T-helper 9 cell (primary cell): ENCODE measurements at places on chromosomes 1 and 21.
A peak's percentile ranks its signal among the peaks of the same experiment; 100 is the strongest.

DNA sequence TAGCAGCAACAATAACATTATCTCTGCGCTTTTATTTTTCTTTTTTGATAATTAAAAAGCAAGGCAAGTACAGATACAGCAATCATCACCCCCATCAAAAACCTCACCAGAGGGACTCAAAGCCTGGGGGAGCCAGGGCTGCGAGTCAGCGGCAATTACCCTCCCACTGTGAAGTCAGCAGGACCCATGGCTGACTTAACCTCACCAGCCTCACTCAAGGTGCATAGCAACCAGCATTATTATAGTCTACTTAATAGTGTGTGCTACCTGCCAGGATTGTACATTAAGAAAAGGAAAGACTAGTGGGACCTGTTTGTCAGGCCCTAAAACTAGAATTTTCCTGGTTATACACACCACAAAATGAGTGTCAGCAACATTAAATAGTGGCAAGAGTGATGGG lies 28.9 kb upstream of the SERBP1 start:
- DNase-seq = no peak

DNA sequence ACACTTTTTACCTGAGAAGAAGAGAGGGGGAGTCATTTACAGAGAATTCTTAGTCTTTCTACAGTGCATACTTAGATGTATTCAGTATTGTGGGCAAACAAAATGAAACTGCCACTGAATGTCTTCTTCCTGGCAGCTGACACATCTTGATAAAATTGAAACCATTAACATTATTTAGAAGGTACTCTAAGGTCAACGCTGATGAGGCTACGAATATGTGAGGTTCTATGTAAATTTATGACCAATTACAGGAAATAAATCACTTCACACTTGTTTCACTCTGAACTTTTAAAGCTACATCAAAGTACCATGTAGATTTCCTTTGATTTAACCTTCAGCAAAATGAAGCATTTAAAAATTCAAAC lies 51.3 kb upstream of the GFI1 start:
- no peak for DNase-seq

GRCh38 chr1:197083474-197083873 lies 16.4 kb upstream of the F13B start:
- DNase-seq = no peak

DNA sequence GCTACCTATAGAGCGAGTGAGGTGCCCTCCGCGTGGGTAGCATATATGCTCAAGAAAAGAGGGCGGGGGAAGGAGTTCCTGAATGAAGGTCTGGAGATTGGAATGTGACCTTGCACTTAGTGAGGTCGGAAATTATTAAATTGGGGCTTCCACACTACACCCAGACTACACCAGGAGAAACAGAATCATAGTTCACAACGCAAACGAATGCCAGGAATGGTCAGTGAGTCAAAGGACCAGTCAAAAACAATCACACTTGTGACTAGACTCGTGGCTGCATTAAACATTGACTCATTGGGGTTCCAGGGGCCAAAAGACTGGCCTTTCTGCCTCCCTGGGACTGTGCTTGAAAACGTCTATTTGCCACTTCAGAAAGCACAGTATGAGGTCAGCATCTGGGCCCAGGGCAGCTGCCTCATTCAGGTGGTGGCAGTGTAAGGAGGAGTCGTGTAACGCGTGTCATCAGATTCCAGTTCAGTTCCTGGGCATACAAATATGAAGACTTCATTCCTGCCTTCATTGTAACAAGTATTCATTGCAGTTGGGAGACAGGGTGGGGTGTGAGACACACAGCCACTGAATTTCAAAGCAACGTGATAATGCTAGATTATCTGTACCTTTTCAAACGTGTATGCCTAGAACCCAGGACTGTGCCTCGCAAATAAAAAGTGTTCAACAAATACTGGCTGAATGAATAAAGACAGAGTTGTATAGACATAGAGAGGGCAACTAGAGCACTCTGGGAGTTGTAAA lies at the start of gene YOD1:
Gene YOD1, minus strand, starts transcription at position 18 of the 753 bp plus-strand sequence. CDS start 178 bp downstream, outside the sequence.
- DNase-seq = no peak

- no peak for DNase-seq
Measured at GRCh38 chr1:70033266-70033873, 172.0 kb downstream of the LRRC40 start.

- no peak for DNase-seq
Measured at GRCh38 chr1:222124602-222125001, 382.7 kb upstream of the DUSP10 start.

DNA sequence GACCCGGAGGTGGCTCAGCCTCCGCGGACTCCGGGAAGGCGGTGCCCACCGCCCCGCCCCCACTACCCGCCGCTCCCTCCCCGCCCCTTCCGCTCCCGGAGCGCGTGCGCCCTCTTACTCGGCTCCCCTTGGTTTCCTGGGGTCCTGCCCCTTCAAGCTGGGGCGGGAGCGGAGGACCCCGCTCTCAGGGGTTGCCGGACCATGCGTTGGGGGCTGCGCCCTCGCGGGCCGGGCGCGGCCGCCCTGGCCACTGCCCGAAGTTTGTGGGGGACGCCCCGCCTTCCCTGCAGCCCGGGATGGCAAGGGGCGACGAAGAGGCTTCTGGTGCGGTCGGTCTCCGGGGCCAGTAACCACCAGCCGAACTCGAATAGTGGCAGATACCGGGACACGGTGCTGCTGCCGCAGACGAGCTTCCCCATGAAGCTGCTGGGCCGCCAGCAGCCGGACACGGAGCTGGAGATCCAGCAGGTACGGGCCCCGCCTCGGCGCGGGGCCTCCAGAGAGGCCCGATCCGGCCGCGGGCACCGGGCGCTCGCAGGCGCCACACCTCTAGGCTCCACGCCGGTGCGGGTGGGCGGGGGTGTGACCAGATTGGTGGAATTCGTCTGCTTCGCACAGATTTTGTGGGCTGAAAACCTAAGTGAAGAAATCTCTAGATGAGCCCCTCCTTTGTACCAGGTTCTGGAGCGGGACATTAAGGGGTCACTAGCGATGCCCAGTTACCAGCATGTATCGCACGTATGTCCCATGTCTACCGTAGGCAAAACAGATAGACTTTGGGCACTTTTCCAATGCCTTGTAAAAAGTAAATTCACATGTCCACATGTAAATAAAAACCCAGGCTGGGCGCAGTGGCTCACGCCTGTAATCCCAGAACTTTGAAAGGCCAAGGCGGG lies at the start of gene IARS2:
Gene IARS2, plus strand, starts transcription at position 117 of the 896 bp plus-strand sequence. Its CDS starts 85 bp downstream, at position 202.
- peak; percentile 91 for DNase-seq

- no peak for DNase-seq
Measured at GRCh38 chr1:55584526-55585401, 369.6 kb upstream of the USP24 start.

- no peak for DNase-seq
Measured at GRCh38 chr1:160112357-160112756, 3.2 kb upstream of the ATP1A2 start.

- peak; percentile 73 for DNase-seq
Measured at GRCh38 chr1:11893907-11894251, 32.3 kb downstream of the KIAA2013 start.

GRCh38 chr1:183859831-183860230 lies 54.9 kb downstream of the RGL1 start:
- no peak for DNase-seq

DNA sequence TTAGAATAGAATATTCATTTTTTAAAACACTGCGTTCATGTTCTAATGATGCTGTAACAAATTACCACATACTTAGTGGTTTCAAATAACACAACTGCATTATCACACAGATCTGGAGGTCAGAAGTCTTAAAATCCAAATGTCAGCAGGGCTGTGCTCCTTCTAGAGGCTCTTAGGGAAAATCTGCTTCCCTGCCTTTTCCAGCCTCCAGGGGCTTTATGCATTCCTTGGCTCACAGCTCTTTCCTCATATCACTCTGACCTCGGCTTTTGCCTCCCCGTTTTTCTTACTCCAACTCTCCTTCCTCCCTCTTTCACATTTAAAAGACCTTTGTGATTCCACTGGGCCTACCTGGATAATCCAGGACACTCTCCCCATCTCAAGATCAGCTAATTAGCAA lies 18.6 kb upstream of the FMN2 start:
- DNase-seq = no peak

GRCh38 chr1:240169188-240169587 lies 77.5 kb downstream of the FMN2 start:
- DNase-seq = no peak

DNA sequence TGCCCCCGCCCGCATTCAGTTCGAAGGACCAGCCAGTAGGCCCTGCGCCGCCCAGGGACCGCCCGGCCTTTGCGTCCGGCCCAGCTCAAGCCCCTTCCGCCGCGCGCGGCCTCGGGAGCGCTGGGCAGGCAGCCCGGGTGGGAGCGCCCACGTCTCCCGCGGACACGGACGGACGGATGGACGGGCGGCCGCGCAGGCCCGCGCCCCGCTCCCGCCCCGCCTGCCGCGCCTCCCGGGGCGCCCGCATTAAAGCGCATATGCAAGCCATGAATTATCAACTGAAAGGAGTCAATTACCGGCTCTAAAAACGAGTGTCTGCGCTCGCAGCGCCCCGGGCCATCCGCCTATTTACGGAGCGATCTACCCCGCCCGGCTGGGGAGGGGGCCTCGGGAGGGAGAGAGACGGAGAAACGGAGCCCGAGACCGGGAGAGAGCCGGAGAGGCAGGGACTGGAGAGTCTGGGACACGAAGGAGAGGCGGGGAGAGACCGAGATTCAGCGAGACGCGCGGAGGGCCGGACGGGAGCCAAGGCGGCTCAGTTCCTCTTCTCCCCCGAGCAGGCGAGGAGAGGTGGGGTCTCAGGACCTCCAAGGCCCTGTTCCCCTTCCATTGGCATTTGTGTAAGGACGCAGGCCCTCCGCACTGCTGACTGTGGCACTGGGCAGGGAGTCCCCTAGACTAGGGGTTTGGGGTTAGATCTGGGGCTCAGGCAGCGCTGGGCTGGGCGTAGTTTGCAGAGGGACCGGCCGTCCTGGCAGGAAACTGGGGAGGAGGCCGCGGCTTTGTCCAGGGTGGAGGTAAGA lies 41.3 kb upstream of the DMBX1 start:
- DNase-seq = no peak

DNA sequence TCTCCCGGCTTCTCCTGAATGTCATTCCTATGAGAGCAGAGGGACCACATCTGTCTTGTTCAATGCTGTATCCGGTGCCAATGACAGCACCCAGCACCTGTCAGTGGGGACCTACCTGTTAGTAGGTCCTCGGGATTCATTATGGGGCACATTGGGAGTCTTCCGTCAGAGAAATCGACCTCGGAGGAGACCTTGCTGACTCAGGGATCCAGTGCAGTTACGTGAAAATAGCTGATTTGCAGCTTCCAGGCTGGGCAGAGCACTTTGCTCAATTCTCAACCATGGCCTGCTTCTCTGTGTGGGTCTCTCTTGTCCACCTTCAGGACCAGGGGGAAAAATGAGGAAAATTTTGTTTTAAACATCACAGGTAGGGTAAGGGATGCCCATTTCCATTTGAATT lies 130.2 kb downstream of the PRDM2 start:
- DNase-seq = no peak

DNA sequence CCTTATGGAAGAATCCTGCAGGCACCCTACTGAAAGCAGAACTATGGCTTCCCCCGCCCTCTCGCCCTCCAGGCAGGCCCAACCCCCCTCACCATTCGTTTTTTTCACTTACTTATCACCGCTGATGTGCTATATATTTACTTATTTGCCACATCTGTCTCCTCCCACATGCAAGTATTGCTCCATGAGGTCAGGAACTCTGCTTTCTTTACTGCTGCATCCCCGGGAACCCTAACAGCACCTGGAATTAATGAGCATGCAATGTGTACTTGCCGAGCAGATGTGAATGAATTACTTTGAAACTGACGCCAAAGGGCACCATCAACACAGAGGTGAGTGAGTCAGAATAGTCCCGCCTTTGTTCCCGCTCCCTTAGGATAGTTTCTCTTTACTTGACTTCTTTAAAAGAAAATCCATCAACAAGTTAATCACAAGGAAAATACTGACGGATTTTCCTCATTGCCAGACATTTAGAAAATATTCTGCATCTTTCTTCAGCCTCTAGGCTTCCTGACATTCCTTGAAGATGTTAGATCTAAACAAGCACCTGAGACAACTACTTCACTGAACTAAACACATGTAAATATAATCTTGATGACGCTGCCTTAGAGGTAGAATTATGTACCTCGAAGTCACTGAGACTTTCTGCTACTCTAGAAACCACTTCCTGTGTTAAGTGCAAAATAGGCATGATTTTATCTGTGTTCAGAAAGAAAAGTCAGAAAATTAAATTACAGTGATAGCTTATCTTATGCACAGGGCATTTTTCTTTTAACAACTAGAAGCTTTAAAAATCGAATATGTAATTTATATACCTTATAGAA lies 17.5 kb upstream of the RAB4A start:
- no peak for DNase-seq

DNA sequence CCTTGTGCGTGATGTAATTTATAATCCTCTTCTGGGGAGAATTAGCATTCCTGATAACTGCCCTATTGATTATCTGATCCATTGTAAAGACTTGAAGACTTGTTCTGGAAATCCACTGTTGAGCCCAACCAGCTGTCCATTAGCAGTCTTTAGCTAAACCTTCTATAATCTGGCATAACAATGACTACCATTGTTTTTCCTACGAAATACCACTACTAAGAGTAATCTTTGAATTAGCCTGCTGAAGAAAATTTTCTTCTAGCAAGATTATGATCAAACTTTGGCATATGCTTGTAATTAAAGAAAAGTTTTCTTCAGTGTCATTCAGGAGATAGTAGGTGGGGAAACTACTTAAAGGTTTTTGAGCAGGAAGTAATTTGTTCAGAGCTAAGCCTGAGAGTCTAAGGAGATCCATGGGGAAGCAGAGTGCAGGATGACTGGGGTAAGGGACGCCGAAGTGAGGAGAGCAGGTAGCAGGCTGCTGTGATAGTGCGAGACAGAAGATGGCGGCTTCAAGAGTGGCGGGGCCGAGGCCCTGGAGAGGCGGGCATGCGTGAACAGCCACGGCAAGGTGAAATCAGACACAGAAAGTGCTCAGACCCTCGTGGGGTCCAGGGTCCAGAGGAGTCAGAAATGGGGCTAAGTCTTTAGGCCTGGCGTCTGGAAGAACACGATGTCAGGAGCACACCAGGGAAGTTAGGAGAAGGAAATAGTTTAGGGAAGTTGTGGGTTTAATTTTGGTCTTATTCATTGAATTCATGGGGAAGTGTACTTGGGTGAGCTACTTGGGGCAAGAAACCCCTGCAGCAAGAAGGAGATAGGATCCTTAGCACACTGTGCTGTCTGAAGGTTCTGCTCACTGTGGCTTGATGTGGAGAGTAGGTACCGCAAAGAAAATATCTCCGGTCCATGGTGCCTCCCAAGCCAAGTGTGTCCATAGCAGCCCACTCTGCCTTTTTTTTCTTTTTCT lies 112.6 kb upstream of the ADAR start:
- DNase-seq = no peak

- no peak for DNase-seq
Measured at GRCh38 chr1:107262467-107263286, 121.8 kb downstream of the NTNG1 start.

- DNase-seq = no peak
Measured at GRCh38 chr1:61332196-61332753, 249.9 kb downstream of the NFIA start.

DNA sequence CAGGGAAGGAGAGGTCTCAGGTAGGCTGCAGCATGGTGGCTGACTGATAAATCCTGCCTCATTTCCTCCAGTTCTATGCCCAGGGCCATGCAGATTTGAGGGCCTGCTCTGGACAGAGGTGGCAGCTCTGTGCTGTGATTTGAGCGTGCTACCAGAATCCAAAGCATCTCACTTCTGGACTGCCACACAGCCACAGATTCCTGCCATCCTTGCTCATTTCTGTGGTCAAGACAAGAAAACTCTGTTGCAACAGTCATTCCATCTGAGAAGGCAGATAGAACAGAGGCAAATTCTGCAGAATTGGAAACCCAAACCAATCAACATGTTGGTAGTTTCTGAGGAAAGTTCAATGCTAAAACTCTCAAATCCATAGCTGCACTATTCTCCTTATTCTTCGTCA lies 102.8 kb upstream of the GALNT2 start:
- no peak for DNase-seq
